ENCODE measurements at places on chromosomes 2 and 18. TPM values are rescaled to one million over a fixed set of nuclear protein-coding genes. Genes with fewer than 3 reads are reported as not detected.

DNA sequence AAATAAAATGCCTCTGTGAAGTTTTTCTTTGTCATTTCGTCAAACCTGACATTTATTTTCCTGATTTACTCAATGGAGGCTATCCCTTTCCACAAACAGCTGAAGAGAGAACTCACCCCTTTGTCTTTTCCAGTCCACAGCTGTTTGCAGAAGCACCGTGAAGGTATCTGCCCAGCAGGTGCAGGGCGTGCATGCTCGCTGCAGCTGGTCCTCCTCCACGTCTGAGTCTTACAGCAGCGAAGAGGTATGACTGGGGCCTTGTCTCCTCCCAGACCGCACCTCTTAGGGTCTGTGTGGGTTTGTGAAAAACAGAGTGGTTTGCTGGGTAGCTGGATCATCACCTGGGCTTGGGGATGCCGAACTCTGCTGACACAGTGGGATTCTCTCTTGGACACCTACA lies 9.7 kb downstream of the SPP2 start:
- DNase-seq: no peak

- DNase-seq: no peak
These were observed 12.4 kb upstream of the CHCHD5 start for GRCh38 chr2:112572005-112572404.

- no peak for DNase-seq
These were observed 172.1 kb downstream of the DSC3 start for GRCh38 chr18:30870466-30870865.

GRCh38 chr18:1306641-1307040 lies 402.0 kb downstream of the ADCYAP1 start:
- no peak for DNase-seq

The ARHGAP25 gene
- not detected for total RNA-seq
